Liver (tissue), 10 donors: ENCODE measurements at places on chromosomes 1 and 21. TPM values are rescaled to one million over a fixed set of nuclear protein-coding genes. Genes with fewer than 3 reads are reported as not detected.

DNA sequence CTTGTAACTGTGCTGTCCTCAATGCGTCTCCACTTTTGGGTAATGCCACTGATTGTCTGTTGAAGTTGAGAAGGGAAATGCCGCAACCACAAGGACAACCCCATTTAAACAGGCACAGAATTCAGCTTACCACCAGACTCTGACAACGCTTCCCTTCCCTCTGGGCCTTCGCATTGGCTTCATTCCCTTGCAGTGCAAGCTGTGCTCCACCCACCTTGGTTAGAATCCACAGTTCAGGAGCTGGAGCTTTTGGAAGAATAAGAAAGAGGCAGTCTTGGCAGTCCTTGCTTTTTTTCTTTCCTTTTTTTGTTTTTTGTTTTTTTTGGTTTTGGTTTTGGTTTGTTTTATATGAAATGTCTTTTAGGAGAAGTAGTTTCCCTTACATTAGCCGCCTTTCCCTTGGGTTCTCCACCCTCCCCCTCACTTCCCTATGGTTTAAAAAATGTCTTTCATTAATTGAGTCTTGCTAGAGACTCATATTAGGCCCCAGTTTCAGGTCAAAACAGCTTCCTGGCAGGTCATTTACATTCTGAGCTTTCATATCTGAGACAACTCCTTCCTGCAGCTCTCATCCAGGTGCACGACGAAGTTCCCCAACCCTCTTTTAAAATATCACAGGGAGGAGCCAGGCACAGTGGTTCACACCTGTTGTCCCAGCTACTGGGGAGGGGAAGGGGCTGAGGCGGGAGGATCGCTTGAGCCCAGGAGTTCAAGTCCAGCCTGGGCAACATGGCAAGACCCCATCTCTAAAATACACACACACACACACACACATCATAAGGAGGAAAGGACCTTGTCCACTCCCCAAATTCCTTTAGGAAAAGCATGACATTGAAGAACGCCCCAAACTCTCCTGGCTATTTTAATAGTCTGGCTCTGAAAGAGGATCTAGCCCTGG, 20.7 kb upstream of the LAX1 start:
- no peaks in the 10 kb centered on the region for H3K27me3 ChIP-seq
- H3K36me3 ChIP-seq: peaks cover 4% of the 10 kb centered on the region
- H3K4me1 ChIP-seq: no peaks in the 10 kb centered on the region
- no peak overlapping the region for H3K4me3 ChIP-seq
- H3K27ac ChIP-seq: no peak overlapping the region

DNA sequence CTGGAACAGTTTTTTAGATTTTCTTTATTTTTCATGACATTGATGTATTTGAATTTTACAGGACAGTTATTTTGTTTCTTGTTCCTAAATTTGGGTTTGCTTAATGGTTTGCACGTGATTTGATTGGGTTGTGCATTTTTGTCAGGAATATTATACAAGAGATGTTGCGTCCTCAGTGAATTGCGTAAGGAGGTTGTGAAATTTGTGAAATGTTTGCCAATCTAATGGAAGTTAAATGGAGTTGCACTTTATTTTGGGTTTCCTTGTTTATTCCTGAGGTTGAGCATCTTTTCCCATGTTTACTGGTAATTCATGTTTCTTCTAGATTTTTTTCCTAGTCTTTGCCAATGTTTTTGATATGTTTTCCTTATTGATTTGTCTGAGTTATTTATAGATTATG, 19.9 kb downstream of the ZNF648 start:
- DNase-seq: no peak
- H3K4me3 ChIP-seq: no peak overlapping the region
- no peak overlapping the region for H3K27ac ChIP-seq

- no peak overlapping the region for H3K4me3 ChIP-seq
- H3K27me3 ChIP-seq: no peaks in the 10 kb centered on the region
- no peak overlapping the region for H3K27ac ChIP-seq
- H3K4me1 ChIP-seq: no peaks in the 10 kb centered on the region
These were observed 94.0 kb downstream of the LRRC7 start for GRCh38 chr1:69661686-69662085.

- H3K27ac ChIP-seq: no peak overlapping the region
- H3K36me3 ChIP-seq: no peaks in the 10 kb centered on the region
- H3K27me3 ChIP-seq: no peaks in the 10 kb centered on the region
- H3K4me3 ChIP-seq: no peak overlapping the region
These were observed 13.7 kb upstream of the GORAB start for GRCh38 chr1:170518185-170518834.

DNA sequence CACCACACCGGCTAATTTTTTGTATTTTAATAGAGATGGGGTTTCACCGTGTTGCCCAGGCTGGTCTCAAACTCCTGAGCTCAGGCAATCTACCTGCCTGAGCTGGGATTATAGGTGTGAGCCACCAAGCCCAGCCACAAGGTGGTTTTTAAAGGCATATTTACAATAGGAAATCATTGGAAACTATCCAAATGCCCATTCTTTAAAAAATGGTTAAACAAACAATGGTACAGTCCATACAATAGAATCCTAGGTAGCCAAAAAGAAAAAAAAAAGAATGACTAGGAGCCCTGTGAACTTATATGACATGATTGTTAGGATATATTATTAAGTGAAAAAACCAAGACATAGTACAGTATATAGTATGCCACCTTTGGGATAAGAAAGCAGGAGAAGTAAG, 5.3 kb downstream of the ATP2B4 start:
- DNase-seq: no peak
- H3K27me3 ChIP-seq: no peaks in the 10 kb centered on the region
- no peak overlapping the region for H3K27ac ChIP-seq
- H3K4me3 ChIP-seq: no peak overlapping the region
- H3K4me1 ChIP-seq: peaks cover 7% of the 10 kb centered on the region
- H3K36me3 ChIP-seq: no peaks in the 10 kb centered on the region

ZNF695 gene
- total RNA-seq: 1.5 TPM

DNA sequence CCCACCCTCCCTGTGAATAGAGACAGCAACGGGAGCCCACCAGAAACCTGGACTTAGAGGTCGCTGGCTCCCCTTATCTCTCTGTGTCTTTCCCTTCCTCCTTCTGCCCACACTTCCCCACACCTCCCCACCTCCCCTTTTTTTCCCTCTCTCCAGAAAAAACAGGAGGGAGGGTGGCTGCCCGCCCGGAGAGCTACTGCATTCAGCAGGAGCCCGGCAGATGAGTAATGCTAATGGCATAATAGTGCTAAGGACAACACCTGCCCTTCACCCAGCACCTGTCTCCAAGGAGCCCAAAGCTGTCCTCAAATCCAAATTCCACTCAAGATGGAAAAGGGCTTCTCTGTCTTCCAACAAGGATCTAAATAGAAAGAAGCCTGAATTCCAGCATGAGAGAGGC, 11.4 kb upstream of the PRELP start:
- no peak overlapping the region for H3K4me3 ChIP-seq
- no peak for DNase-seq
- no peaks in the 10 kb centered on the region for H3K27me3 ChIP-seq
- no peak overlapping the region for H3K27ac ChIP-seq
- no peaks in the 10 kb centered on the region for H3K4me1 ChIP-seq
- H3K36me3 ChIP-seq: no peaks in the 10 kb centered on the region

TIPRL gene
- 11.7 TPM for total RNA-seq

DNA sequence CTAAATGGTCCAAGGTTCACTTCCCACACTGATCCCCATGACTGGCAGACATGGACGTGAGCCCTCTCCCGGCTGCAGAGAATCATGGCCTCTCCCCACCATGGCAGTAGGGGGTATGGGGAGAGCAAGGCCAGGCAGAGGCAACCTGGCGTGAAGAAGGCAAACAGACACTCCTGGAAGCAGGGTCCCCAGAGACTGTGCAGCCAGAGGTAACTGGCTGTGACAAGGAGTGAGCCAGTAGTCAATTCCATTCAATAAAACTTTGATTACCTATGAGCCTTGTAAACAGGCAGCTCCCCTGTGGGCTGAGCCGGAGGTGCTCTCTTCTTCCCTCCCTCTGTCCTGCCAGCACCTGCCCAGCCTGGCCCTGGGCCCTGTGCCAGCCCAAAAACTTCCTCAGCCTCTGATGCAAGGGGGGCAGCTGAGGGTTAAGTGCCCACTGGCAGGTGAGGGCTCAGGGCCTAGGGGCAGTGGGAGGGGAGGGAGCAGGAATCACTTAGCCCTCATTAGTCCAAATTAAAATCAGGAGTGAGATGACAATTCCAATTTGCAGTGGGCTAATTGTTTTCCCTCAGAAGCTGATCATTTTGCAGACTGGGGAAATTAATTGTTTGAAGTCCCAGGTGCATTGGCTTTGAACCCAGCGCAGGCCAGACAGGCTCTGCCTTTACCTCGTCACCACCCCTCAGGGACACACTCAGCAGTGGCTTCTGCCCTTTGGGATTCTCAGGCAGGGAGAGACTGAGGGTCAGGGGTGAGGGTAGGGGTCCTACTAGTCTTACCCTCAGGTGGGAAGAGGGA, 35.6 kb downstream of the LRRN2 start:
- no peak overlapping the region for H3K27ac ChIP-seq
- DNase-seq: no peak
- H3K27me3 ChIP-seq: peaks cover 3% of the 10 kb centered on the region
- no peaks in the 10 kb centered on the region for H3K36me3 ChIP-seq
- no peak overlapping the region for H3K4me3 ChIP-seq

DNA sequence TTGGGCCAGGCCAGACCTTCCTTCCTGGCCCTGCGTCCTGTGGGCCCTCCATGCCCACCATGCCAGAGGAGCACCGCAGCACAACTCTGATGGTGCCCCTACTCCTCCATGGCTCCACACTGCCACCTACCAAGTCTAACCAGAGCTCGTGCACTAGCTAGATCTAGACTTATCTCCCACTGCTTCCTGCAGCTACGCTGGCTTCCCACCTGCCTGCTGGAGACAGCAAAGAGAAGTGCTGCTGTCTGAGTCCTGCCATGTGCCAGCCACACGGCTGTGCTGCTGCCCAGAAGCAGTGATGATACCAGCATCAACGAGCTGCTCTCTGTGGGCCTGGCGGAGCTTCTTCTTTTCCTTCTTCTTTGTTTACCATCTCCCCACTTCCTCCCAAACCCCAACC, 4.5 kb downstream of the GUCA2B start:
- DNase-seq: no peak
- no peaks in the 10 kb centered on the region for H3K36me3 ChIP-seq
- H3K27ac ChIP-seq: no peak overlapping the region
- H3K4me3 ChIP-seq: no peak overlapping the region
- H3K4me1 ChIP-seq: peaks cover 7% of the 10 kb centered on the region

DNA sequence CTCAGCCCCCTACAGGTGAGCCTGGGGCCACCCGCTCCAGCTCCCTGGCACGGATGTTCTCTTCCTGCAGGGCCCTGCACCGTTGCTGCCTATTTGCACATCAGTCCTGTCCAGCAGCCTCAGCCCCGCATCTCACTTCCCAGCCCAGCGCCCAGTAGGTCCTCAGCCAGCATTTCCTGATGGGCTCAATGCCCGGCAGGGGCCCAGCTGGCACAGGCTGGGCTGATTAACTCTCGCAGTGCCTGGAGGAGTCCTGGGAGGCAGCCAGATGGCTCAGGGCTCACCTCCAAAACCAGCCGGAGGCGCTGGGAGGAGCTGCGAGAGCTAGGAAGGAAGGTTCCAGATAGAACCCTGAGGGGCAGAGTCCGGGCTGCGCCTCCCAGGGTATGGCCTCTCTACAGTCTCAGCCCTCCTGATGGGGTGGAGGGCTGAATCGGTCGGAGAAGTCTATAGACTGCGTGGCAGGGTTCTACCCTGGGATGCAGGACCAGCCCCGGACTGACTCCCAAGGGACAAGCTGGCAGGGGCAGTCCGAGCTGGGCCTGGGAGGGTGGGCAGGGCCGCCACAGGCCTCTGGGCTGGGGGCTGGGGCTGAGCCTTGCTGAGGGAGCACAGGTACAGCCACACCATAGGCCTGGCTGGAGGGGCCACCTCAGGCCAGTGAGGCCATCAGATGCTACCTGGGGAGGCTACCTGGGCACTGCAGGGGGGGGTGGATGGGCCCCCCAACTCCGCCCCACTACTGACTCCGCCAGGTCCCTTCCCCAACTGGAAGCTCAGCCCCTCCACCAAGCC, 19.2 kb upstream of the CLSTN1 start:
- no peak overlapping the region for H3K4me3 ChIP-seq
- no peaks in the 10 kb centered on the region for H3K27me3 ChIP-seq
- no peaks in the 10 kb centered on the region for H3K36me3 ChIP-seq
- no peak overlapping the region for H3K27ac ChIP-seq
- peak; percentile 22 for DNase-seq

- no peak overlapping the region for H3K4me3 ChIP-seq
- peaks cover 34% of the 10 kb centered on the region for H3K36me3 ChIP-seq
- H3K4me1 ChIP-seq: peaks cover 14% of the 10 kb centered on the region
- DNase-seq: no peak
- H3K27ac ChIP-seq: no peak overlapping the region
- H3K27me3 ChIP-seq: no peaks in the 10 kb centered on the region
These were observed 35.8 kb upstream of the PODN start for GRCh38 chr1:53026254-53026653.

DNA sequence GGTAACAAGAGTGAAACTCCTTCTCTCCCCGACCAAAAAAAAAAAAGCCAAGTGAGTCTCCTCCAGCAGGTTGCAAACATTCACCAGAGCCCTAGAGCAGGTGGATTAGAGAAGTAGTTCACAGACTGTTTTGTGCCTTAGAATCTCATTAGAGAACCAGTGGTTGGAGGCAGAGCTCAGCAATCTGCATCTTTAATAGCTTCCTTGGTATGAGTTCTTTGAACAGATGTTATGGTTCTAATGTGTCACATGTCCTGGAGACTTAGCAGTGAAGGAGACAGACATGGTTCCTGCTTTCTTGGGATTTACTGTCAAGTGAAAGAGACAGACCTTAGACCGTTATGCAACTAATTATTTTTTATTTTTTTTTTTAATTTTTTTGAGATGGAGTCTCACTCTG, 26.8 kb downstream of the SESN2 start:
- no peak overlapping the region for H3K27ac ChIP-seq
- no peak for DNase-seq
- H3K27me3 ChIP-seq: no peaks in the 10 kb centered on the region
- H3K4me1 ChIP-seq: peaks cover 32% of the 10 kb centered on the region
- H3K4me3 ChIP-seq: no peak overlapping the region

KNCN gene
- total RNA-seq: not detected

NPPB gene
- not detected for total RNA-seq

GRCh38 chr1:20423169-20423795, 62.7 kb downstream of the CAMK2N1 start:
- DNase-seq: no peak
- H3K4me1 ChIP-seq: no peaks in the 10 kb centered on the region
- no peaks in the 10 kb centered on the region for H3K36me3 ChIP-seq
- H3K27me3 ChIP-seq: peaks cover 7% of the 10 kb centered on the region

MMP23B gene
- 4.2 TPM for total RNA-seq

ELF3 gene
- 38.7 TPM for total RNA-seq

GRCh38 chr1:167197692-167198091, 23.0 kb upstream of the POU2F1 start:
- H3K4me1 ChIP-seq: no peaks in the 10 kb centered on the region
- DNase-seq: no peak
- H3K36me3 ChIP-seq: no peaks in the 10 kb centered on the region
- H3K4me3 ChIP-seq: no peak overlapping the region
- H3K27ac ChIP-seq: no peak overlapping the region

DNA sequence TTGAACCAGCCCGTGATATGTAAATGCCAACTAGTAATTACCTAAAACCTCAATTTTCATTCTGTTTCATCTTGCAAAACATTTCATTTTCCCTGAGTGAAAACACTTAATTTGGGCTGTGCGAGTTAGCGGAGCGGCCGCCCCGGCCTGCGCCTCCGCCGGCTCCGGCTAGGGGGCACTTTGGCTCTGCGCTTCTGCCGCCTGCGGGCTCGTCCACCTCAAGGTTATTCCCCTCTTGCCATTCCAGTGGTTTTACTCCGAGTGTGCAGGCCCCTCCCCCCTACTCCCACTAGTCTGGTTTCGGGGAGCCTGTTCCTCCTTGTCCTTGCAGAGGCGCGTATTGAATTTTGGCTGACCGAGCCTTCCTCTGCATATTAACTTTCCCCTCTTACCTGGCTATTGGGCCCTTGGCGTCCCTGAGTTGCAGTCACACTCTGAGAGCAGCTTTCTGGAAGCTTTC, 55.6 kb downstream of the PEX14 start:
- H3K36me3 ChIP-seq: no peaks in the 10 kb centered on the region
- no peaks in the 10 kb centered on the region for H3K27me3 ChIP-seq
- DNase-seq: peak; percentile 66
- H3K4me1 ChIP-seq: peaks cover 27% of the 10 kb centered on the region
